Globus pallidus (tissue), 1 donor: ENCODE measurements at places on chromosomes 5 and 9.

- no peak for DNase-seq
These were observed 64.7 kb downstream of the MEF2C start for GRCh38 chr5:88818296-88818695.

- DNase-seq: no peak
These were observed 345.9 kb upstream of the RPS23 start for GRCh38 chr5:82624062-82624461.

GRCh38 chr5:86461169-86461956 lies 156.4 kb upstream of the COX7C start:
- DNase-seq: no peak

- DNase-seq: no peak
These were observed 298.1 kb downstream of the SLF1 start for GRCh38 chr5:94916619-94917018.

DNA sequence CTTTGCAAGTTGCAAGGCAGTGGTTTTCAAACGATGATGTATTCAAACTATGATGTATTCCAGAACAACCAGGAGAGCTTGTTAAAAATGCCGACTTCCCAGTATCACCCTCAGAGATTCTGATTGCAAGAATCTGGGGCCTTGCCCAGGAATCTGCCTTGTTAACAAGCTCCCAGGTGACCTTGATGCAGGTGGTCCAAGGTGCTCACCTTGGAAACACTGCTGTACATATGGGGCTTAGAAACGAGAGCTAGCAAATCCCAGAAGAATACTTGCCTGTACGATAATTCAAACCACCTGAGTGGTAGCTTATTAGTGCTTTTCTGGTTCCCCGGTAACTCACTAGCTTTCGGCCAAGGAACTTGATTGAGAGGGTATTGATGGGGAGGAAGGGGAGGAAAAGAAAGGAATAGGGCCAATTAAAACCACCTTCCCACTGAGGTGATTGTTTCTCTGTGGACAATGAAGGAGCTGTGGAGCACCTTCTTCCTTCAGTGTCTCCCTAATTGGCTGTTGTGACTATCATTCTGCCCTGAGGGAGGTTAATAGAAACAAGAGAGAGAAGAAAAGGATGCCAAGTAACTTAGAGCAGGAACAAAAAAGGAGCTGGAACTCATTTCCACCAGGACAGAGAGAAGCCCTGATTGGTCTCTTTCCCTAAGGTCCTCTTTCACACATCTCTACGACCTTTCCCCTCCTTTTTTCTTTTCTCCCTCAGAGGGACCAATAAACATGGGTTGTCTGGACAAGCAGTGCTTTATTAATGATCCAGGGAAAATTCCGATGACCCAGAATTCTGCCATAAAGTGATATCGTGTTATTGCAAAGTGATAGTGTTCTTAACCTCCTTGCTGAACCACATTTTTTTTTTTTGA lies 218.8 kb downstream of the TMEM167A start:
- DNase-seq: peak; percentile 29

- no peak for DNase-seq
These were observed 99.9 kb upstream of the PPP1R26 start for GRCh38 chr9:135379540-135380267.

DNA sequence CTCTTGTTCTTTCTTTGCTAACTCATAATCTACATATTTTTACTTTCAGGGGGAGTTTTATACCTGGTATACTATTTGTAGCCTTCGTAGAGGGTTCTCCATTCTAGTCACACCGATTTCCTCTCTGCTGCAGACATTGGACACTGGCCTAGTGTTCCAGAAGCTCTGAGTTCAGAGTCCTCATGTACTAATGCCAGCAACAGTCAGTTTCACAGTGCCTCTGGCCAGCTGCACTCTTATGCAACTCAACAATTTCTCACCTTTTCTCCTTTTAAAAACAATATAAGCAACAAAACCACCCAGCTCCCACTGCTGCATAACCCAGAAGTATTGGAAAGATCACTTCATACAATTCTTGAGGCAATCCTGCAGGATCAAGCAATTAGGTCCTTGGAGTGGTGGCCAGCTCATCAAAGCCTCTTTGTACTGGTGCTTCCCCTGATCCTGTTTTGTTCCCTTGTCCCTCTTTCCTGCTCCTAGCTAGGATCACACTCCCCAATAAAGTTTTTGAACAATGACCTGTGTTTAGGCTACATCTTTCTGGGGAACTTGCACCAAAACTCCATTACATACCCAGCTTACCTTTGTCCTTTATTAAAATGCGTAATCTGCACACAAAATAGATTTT lies 98.1 kb upstream of the TUT7 start:
- DNase-seq: peak; percentile 9

- no peak for DNase-seq
These were observed 212.7 kb upstream of the FAM174A start for GRCh38 chr5:100322483-100322882.

- no peak for DNase-seq
These were observed 17.7 kb downstream of the STK10 start for GRCh38 chr5:172170251-172170701.

DNA sequence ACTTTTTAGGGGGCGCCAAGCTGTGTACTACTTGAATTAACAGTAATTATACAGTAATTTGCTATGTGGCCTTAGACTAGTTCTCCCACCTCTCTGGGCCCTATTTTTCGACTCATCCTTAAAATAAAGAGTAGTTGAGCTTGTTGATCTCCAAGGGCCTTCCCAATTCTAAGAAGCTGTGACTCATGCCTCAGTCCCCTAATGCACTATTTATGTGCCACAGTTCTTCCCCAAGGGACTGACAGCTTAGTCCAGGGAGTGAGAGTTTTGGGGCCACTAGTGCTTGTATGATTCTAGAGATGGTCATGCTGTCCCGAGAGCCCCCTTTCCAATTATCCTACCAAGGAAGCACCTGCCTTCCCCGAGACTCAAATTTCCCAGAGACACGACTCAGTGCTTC lies 149.7 kb downstream of the PAPPA start:
- no peak for DNase-seq

- DNase-seq: no peak
These were observed 19.6 kb upstream of the CNOT6 start for GRCh38 chr5:180474569-180474968.

GRCh38 chr5:39518516-39518915 lies 93.7 kb upstream of the DAB2 start:
- DNase-seq: no peak

DNA sequence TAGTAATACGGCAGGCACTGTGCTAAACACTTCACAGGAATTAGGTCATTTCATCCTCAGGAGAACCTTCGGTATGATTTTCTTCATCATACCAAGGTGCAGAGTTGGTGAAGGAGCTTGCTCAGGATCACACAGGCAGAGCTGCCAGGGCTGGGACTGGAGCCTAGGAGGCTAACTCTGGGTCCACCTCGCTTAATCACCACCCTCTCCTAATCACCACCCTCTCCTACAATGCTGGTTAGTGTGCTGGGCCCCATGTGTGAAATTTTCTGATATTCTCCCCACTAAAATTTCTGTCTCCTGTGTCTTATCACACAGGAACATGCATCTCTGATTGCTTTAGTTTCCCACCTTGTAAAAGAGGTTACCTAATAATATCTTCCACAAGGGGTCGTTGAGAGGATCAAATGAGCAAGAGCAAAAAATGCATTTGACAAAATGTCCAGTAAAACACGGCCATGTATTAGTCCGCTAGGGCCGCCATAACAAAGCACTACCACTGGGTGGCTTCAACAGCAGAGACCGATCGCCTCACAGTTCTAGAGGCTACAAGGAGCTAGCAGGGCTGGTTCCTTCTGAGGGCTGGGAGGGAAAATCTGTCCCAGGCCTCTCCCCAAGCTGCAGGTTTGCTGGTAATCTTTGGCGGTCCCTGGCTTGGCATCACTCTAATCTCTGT lies 128.2 kb upstream of the NFIB start:
- DNase-seq: no peak

DNA sequence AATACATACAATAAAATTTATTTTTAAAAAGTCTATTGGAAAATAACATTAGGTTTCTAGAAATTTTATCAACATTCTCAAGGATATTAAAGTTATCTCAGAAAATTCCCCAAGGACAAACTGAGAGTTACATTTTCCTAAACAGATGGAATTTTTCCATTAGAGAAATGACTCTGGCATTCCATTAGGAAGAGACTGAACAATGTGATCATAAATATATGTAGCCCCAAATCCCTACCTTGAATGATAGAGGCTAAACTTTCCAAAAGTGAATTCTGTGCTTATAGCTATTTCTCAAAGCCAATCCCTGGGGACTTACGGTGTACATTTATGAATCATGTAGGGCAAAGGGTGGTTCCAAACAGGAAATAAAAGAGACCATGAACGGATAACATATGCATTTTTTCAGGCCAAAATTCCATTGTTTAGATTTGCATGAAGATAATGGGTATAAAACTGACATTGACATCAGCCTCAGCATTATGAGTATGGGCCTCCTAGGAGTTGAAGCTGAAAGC lies 1181.0 kb upstream of the DMAC1 start:
- no peak for DNase-seq

GRCh38 chr5:17257705-17258273 lies 40.4 kb downstream of the BASP1 start:
- no peak for DNase-seq

DNA sequence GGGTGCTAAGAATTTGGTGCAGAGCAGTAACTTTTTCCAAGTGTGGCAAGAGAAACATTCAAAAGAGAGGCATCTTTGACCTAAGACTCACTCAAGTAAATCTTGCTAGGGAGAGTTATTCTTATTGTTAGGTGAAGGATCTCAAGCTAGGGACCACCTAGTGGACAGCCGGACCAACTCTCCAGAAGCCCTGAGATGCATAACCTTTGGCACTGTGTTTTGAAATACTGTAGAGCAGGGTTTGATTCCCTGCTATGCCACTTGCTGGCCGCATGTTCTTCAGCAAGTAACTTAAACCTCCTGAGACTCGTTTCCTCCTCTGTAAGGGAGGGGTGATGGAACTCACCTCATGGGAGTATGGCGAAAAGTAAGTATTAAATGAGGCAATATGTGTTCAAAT lies 336.1 kb upstream of the ADAMTSL1 start:
- DNase-seq: no peak

- peak; percentile 20 for DNase-seq
These were observed 227.0 kb upstream of the DAP start for GRCh38 chr5:10987925-10988504.

- no peak for DNase-seq
These were observed 1048.4 kb downstream of the MAT2B start for GRCh38 chr5:164553851-164554250.

- no peak for DNase-seq
These were observed 38.3 kb upstream of the NEURL1B start for GRCh38 chr5:172602783-172603231.
